ENCODE measurements at places on chromosomes 5 and 9.

DNA sequence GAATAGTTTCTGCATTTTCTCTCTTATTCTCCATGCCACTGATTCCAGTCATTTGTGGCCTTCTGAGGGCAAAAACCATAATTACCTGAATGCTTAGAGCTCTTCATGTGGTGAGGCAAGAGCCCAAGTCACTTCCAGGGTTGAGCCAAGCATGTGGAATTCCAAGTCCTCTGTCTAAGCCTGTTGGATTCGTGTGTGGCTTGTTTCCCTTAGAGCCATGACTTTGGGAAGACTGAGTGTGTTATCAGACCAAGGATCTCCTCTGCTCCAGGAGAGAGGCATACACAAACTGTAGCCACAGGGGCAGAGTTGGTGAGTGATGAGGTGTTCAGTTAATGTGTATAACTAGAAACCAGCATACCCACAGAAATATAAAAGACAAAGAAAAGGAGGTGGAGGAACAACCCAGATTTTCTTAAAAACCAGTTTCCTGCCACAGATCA lies 27.1 kb downstream of the SLC22A5 start:
- DNase-seq: no peak

DNA sequence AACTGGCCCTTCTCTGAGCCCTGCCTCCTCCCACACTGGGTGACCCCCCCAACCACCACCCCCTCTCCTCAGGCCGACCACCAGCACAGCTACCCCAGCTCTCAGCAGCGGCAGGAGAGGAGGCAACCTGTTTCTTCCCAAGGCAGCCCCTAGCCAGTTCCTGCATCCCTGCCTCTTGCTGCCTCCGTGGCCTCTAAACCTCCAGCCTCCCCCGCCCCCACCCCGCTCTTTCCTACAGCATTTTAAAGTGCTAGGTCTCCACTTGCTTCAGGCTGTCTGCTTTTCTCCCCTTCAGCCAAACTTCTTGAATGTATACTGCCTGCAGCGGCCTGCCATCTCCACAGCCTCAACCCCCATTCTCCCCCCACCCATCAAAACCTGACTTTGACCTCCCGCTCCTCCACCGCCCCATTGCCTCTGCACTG lies 135.6 kb downstream of the DAB2IP start:
- DNase-seq: no peak

DNA sequence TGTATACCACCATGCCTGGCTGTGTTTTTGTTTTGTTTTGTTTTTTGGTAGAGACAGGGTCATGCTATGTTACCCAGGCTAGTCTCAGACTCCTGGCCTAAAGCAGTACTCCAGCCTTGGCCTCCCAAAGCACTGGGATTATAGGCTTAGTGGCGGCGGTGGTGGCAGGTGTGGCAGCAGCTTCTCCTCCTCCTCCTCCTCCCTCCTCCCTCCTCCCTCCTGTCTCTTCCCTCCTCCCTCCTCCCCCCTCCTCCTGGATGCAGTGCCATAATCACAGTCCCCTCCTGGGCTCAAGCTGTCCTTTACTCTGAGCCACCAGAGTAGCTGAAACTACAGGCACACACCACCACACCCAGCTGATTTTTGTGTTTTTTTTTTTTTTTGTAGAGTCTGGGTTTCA lies 71.2 kb downstream of the UHRF2 start:
- no peak for DNase-seq

DNA sequence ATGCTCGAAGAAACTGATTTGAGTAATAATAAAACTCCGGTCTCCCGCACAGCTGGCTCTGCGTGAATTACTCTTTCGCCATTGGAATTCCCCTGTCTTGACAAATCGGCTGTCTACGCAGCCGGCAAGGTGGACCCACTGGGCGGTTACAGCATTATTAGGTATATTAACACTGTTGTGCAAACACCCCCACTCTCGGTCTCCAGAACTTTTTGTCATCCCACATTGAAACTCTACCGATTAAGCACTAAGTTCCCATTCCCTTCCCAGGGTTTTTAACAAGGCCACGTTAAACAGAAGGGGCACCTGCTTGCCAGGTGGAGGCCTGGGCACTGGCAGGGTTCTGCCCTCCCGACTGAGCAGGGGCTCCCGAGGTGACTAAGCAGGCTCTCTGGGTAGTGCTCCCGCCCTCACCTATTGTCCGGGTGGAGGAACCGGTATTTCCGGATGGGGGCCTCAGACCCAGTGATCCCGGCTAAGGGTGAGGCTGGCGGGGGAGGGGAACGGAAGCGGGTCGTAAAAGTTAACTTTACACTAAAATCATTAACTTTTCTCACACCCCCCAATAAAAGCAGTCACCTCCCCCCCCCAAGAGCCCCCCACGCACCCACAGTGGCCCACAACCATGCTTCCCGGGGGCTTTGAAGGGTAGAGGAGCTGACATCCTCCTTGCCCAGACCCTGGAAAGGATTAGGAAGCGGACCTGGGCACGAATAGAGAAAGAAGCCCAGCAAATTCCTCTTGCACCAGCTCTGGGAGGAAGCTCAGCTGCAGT lies 53.5 kb upstream of the TJP2 start:
- no peak for DNase-seq

GRCh38 chr9:123806829-123807228 lies 123.1 kb downstream of the DENND1A start:
- DNase-seq: no peak

DNA sequence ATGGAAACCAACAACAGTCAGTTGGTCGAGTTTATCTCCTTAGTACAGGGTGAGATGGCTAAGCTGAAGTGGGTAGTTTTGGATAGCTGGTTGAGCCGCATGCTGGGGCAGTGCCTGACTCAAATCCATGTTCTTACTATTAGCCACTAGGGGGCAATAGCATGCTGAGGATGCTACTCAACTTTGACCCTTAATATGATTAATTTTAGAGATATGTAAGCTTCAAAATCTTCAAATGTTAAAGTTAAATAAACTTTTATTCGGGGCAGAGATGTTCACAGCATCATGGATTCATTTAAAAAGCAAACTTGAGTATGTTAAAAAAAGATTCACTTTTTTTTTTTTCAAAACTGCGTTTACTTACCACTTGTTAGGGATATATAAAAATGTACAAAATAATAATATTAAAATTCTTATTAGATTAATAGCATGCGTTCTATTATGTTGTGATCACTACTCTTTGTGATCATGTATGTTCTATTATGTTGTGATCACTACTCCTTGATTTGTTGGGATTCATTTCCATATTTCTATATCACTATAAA lies 57.0 kb downstream of the C9orf153 start:
- DNase-seq: no peak

DNA sequence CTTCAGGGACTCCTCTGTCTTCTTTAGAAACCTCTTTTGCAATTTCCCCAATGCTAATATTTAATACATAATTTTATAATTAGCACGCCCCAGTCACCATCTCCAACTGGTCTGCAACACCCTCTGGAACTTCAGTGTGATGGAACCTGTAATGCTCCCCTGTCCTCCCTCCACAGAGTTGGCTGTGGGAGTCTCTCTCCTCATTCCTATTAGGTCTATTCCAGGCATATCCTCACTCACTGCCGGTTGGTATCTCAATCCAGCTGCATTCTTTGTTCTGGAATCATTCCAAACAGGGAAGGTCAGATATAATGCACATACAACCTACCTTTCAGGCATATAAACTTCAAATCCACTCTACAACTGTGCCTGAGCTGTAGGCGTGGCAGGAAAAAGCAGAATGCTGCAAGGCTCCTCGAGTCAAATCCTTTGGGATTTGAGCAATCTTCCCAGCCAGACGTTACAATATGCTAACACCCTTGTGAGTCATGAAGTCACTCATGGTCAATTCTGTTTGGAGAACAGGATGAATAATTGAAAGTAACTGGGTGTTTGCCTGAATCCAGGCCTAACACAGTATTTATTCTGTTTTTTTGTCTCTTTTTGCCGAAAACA lies 293.8 kb downstream of the CWC27 start:
- DNase-seq: no peak

GRCh38 chr9:97981846-97982682 lies 1.1 kb upstream of the ANP32B start:
- DNase-seq: no peak

DNA sequence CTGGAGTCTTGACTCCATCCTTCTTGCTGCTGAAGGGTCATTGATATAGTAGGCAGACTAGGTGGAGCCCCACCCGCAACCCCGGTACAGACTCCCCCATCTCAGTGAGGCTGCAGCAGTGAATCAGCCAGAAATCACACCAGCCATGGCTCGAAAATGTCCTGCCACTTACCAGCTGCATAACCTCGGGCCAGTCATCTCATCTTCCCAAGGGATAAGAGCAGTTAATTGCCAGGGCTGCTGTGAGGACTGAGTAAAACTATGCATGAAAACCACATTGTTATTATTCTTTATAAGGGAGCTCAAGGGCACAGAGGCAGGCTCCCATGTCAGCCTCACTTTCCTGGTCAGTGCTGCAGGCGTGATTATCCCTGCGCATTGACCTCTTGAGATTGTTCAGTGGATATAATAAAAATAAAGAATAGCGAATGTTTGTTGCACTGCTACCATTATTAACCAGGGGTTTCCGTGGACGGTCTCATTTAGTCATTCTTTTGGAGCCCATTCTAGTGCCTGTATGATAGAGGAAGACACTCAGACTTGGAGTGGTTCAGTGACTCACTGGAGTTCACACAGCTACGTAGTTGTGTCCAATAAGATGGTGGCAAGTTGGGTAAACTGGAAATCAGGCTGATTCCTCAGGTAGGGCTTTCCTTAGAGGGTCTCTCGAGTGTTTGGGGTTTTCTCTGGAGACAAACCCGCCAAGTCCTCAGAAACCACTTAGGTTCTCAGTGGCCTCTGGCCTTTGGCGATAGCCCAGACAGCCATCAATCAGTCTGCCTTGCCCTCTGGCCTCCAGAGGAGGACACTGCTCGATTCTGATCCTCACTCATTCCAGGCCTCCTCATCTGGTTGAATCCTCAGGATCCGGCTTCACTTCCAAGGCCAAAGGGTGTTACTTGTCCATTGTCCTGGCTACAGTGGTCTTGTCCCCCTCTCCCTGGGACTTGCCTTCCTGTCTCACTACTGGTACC lies 39.9 kb downstream of the COL15A1 start:
- DNase-seq: no peak

- DNase-seq: no peak
These were observed 22.1 kb downstream of the TRMO start for GRCh38 chr9:97900103-97900737.

- DNase-seq: no peak
These were observed 1.4 kb downstream of the IL11RA start for GRCh38 chr9:34653151-34654072.

GRCh38 chr5:61286446-61287132 lies 45.5 kb upstream of the ZSWIM6 start:
- no peak for DNase-seq

- no peak for DNase-seq
These were observed 36.1 kb upstream of the RANBP6 start for GRCh38 chr9:6051511-6051950.

GRCh38 chr5:32207355-32207634 lies 33.2 kb upstream of the GOLPH3 start:
- DNase-seq: no peak

DNA sequence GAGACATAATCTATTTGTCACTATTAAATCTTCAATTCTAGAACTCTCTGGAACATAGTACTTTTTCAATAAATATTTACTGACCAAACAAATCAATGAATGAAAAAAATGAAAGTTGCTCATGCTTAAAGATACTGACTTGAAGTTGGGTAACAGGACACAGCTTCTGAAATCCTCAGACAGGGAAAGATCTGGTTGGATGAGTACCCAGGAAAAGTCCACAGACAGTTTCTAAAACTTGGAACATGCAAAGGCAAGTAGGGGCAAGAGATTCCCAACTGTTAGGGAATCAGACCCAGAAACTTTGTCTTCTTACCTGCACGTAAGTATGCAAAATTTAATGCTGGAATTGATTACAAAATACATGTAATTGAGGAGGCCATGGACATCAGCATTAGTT lies 366.2 kb downstream of the ACTL7B start:
- no peak for DNase-seq

DNA sequence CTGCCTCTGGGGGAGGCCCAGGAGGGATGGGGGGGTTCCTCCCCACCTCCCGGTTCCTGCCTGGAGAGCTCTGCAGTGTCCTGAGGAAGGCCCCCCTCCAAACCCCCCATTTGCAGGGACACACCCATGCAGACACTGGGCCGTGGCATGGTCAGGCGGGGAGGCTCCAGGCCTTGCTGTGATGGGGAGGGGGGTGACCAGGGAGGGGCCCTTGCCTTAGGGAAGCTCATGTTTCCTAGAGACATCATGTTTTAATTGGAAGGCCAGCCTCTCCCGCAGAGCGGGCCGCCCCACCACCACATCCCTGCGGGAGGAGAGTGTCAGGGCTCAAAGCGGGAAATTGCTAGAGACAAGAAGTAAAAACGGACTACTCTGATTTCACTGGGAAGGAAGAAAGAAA lies 12.0 kb downstream of the PRRX2 start:
- DNase-seq: no peak

DNA sequence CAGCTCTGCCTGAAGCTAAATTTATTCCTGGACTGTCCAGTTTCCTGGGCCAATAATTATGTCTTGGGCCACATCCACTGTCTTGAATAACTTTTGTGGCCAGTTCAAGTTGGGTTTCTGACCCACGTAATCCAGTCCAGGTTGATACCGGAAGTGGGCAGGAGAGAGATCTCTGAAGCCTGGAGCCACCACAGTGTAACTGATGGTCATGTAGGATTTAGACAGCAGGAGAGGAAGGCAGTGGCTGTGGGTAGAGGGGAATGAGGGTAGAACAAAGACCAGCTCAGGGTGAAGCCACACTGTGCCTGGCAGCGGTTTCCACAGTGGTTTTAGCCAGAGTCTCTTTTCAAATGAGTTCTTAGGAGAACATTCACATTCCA lies 30.2 kb downstream of the SH3PXD2B start:
- no peak for DNase-seq

- no peak for DNase-seq
These were observed 14.6 kb upstream of the COL15A1 start for GRCh38 chr9:98929071-98929470.

- DNase-seq: no peak
These were observed 14.4 kb upstream of the FYB1 start for GRCh38 chr5:39233783-39234182.

GRCh38 chr9:468766-469426 lies 254.2 kb downstream of the DOCK8 start:
- DNase-seq: no peak

DNA sequence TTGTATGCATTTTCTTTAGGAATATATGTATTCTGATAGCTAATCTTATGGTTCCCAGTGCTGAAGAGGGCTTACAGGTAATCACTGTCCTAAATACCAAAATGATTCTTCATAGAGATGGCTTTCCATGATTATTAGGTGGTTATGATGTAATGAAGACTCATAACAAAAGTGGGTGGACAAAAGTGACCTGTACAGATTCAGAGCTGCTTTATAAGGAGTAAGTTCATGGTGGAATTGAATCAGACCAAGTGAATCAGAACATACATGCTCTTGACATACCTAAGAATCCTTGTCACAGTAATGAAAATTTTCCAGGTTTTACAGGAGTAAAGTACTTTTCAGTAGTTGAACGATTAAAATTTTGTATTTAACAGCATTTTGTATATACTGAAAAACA lies 105.6 kb downstream of the NIPBL start:
- no peak for DNase-seq

- no peak for DNase-seq
These were observed 183.8 kb downstream of the PJA2 start for GRCh38 chr5:109225716-109226625.

- no peak for DNase-seq
These were observed 64.8 kb downstream of the COL27A1 start for GRCh38 chr9:114220061-114220541.

- DNase-seq: no peak
These were observed 11.0 kb downstream of the NCS1 start for GRCh38 chr9:130183133-130183762.

All from activated T-helper 1 cell treated with anti-CD3 and anti-CD28 coated beads, Interleukin-2, amount 50 U/mL, for 16 hours (primary cell).